ENCODE measurements at places on chromosomes 7 and 10. TPM values are rescaled to one million over a fixed set of nuclear protein-coding genes. Genes with fewer than 3 reads are reported as not detected.
A peak's percentile ranks its signal among the peaks of the same experiment; 100 is the strongest.

GRCh38 chr10:49441488-49442476 lies 45.9 kb upstream of the DRGX start:
- peaks cover 12% of the 10 kb centered on the region for H3K27me3 ChIP-seq
- H3K27ac ChIP-seq: no peak overlapping the region
- peak overlapping the region; percentile 58 for H3K4me3 ChIP-seq
- peaks cover 8% of the 10 kb centered on the region for H3K36me3 ChIP-seq
- peaks cover 13% of the 10 kb centered on the region for H3K4me1 ChIP-seq
- peak; percentile 24 for DNase-seq

- H3K27ac ChIP-seq: peak overlapping the region; percentile 88
- H3K36me3 ChIP-seq: peaks cover 50% of the 10 kb centered on the region
- H3K27me3 ChIP-seq: no peaks in the 10 kb centered on the region
- no peak for DNase-seq
- peaks cover 48% of the 10 kb centered on the region for H3K4me1 ChIP-seq
Observed at GRCh38 chr7:32500922-32501341, 5.6 kb downstream of the AVL9 start.

DNA sequence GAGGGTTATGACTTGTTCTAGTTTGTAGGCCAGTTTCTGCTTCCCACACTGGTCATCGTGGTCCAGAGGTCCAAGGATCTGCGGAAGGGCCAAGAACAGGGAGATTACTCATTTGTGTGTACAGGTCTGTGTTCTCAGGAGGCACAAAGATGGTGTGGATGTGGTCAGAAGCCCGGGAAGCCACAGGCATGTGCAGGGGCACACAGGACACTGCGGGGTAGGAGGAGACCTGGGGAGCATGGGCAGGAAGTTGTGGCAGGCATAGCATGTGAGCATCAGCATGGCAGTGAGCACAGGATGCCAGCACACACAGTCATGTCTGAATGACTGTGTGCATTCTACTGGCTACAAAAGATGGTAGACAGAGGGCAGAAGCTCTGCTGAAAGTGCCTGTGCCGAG lies 445.8 kb downstream of the PLXNA4 start:
- H3K36me3 ChIP-seq: no peaks in the 10 kb centered on the region
- H3K4me1 ChIP-seq: no peaks in the 10 kb centered on the region
- H3K27ac ChIP-seq: no peak overlapping the region
- no peaks in the 10 kb centered on the region for H3K27me3 ChIP-seq

KCNIP2 gene
- 1.1 TPM for total RNA-seq

CYP2C19 gene
- total RNA-seq: not detected

LIPJ gene
- not detected for total RNA-seq

- H3K4me1 ChIP-seq: no peaks in the 10 kb centered on the region
- H3K4me3 ChIP-seq: no peak overlapping the region
- peaks cover 4% of the 10 kb centered on the region for H3K27me3 ChIP-seq
- no peak for DNase-seq
- no peaks in the 10 kb centered on the region for H3K36me3 ChIP-seq
Observed at GRCh38 chr10:18351421-18351820, 211.2 kb downstream of the CACNB2 start.

FAM25C gene
- total RNA-seq: not detected

- no peaks in the 10 kb centered on the region for H3K4me1 ChIP-seq
- no peaks in the 10 kb centered on the region for H3K36me3 ChIP-seq
- H3K27me3 ChIP-seq: no peaks in the 10 kb centered on the region
- no peak overlapping the region for H3K27ac ChIP-seq
Observed at GRCh38 chr10:130802301-130802700, 509.2 kb downstream of the TCERG1L start.

- DNase-seq: no peak
Observed at GRCh38 chr10:98168766-98169165, 34.3 kb downstream of the R3HCC1L start.

- DNase-seq: no peak
- H3K27ac ChIP-seq: no peak overlapping the region
- no peaks in the 10 kb centered on the region for H3K27me3 ChIP-seq
- no peak overlapping the region for H3K4me3 ChIP-seq
- no peaks in the 10 kb centered on the region for H3K4me1 ChIP-seq
Observed at GRCh38 chr7:147249956-147250355, 1133.4 kb downstream of the CNTNAP2 start.

DNA sequence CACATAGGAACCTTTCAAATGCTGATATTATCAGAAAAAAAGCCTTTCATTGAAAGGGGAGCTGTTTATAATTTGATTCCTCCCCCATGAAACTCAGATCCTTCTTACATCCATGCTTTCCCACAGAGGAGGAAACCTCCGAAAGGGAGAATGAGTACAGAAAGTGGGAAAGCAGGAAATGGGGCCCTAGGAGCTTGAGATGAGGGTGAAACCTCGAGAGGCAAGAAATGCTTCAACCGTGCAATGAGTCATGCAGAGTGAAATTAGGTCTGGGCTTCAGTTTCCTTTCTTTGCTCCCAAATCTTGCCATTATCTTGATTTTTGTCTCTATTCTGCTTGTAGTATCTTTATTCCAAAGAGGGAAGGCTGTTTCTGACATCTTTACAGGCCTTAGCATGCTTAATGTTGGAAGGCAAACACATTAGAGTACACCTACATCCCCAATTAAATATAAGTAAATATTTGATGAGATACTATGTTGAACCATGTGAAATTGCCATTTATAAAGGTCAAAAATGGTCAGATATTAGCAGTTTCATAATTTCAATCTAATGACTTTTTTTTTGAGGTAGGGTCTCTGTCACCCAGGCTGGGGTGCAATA lies 79.1 kb downstream of the NAMPT start:
- no peak overlapping the region for H3K4me3 ChIP-seq
- no peak for DNase-seq
- peaks cover 31% of the 10 kb centered on the region for H3K27me3 ChIP-seq
- H3K27ac ChIP-seq: no peak overlapping the region
- H3K4me1 ChIP-seq: peaks cover 4% of the 10 kb centered on the region

DNA sequence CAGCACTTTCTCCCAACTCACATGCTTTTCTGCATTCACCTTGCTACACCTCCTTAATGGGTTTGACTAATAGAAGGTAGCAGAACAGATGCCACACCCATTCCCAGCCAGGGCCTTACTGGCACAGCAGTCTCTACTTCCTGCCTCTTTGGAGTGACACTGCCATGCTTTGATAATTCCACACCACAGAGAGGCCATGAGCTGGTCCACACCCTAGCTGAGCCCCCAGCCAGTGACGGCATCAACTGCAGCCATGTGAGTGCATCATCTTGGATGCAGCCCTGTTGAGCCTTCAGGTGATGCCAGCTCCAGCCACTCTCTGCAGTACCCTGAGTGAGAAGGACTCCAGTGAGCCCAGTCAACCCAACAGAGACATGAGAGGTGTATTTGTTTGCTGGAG lies 27.5 kb upstream of the EZH2 start:
- H3K4me1 ChIP-seq: peaks cover 65% of the 10 kb centered on the region
- peak overlapping the region; percentile 99 for H3K27ac ChIP-seq
- peak overlapping the region; percentile 5 for H3K4me3 ChIP-seq
- H3K36me3 ChIP-seq: peaks cover 4% of the 10 kb centered on the region
- H3K27me3 ChIP-seq: no peaks in the 10 kb centered on the region

GRCh38 chr7:43164757-43165156 lies 52.3 kb downstream of the HECW1 start:
- no peaks in the 10 kb centered on the region for H3K36me3 ChIP-seq
- H3K27ac ChIP-seq: no peak overlapping the region
- peaks cover 2% of the 10 kb centered on the region for H3K4me1 ChIP-seq
- peaks cover 10% of the 10 kb centered on the region for H3K27me3 ChIP-seq
- no peak for DNase-seq

PON2 gene
- 4.5 TPM for total RNA-seq

- H3K36me3 ChIP-seq: no peaks in the 10 kb centered on the region
- H3K4me3 ChIP-seq: no peak overlapping the region
- peak; percentile 83 for DNase-seq
- H3K27ac ChIP-seq: no peak overlapping the region
Observed at GRCh38 chr10:101141616-101142532, 10.8 kb downstream of the TLX1 start.

DNA sequence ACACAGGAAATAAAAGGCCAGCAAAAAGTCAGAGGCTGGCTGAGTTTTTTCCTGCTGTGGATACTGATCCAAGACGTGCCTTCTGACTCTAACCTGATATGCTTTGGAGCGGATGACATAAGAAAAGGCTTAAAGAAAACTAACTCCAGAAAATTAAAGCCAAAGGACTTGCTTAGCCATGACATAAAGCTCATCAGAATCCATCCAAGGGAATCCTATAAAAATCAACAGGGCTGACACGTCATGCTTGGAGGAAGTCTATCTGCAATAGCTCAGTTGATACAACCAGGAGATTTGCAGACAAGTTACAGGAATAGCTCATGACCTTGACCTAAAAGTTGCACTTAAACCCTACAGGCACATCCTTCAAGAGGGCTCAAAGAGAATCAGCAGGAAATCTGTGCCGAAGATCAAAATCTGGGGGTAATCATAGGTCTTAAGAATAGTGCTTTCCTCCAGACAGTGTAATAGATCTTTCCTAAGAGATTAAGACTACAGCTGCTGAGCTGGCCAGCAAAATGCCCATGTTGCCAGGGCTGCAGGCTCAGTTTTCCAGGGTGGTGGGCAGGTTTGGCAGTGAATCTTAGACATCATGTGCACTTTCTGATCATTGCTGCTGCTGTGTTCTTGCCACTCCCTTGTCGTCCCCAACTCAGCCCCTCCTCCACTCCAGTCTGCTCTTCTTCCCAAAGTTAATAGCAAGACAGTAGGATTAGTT lies 111.5 kb upstream of the SVIL start:
- H3K4me1 ChIP-seq: no peaks in the 10 kb centered on the region
- no peaks in the 10 kb centered on the region for H3K36me3 ChIP-seq
- H3K27me3 ChIP-seq: no peaks in the 10 kb centered on the region
- H3K27ac ChIP-seq: no peak overlapping the region

DNA sequence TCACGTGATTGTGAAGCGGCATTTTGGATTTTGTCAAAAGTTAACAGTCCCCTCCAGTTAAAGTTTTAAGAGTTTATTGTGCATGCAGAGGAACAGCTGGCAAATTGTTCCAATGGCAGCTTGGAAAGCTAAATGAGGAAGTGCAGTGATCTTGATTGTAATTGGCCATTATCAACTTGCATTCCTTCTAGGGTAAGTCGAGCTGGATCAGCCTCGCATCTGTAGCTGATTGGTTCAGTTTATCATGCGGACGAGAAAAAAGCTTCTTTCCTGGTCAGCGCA lies 566 bp downstream of the ZNF789 start:
- H3K4me3 ChIP-seq: peak overlapping the region; percentile 99
- H3K36me3 ChIP-seq: peaks cover 16% of the 10 kb centered on the region
- peaks cover 27% of the 10 kb centered on the region for H3K4me1 ChIP-seq
- no peak for DNase-seq
- H3K27ac ChIP-seq: peak overlapping the region; percentile 95
- no peaks in the 10 kb centered on the region for H3K27me3 ChIP-seq

- H3K4me1 ChIP-seq: no peaks in the 10 kb centered on the region
- no peak for DNase-seq
- H3K36me3 ChIP-seq: no peaks in the 10 kb centered on the region
- H3K4me3 ChIP-seq: no peak overlapping the region
- no peak overlapping the region for H3K27ac ChIP-seq
- no peaks in the 10 kb centered on the region for H3K27me3 ChIP-seq
Observed at GRCh38 chr10:115936926-115937767, 335.9 kb downstream of the GFRA1 start.

- no peaks in the 10 kb centered on the region for H3K36me3 ChIP-seq
- peaks cover 5% of the 10 kb centered on the region for H3K4me1 ChIP-seq
- H3K27me3 ChIP-seq: peaks cover 3% of the 10 kb centered on the region
- no peak overlapping the region for H3K4me3 ChIP-seq
- H3K27ac ChIP-seq: no peak overlapping the region
Observed at GRCh38 chr7:86963599-86964230, 95.7 kb downstream of the ELAPOR2 start.

FLNC gene
- 0.23 TPM for total RNA-seq

PON3 gene
- not detected for total RNA-seq

- no peaks in the 10 kb centered on the region for H3K27me3 ChIP-seq
- H3K36me3 ChIP-seq: no peaks in the 10 kb centered on the region
- no peak overlapping the region for H3K4me3 ChIP-seq
- no peaks in the 10 kb centered on the region for H3K4me1 ChIP-seq
Observed at GRCh38 chr7:17677408-17677807, 262.9 kb downstream of the SNX13 start.

GRCh38 chr10:60566096-60566495 lies 176.4 kb upstream of the ANK3 start:
- no peak overlapping the region for H3K27ac ChIP-seq
- no peaks in the 10 kb centered on the region for H3K36me3 ChIP-seq
- H3K4me1 ChIP-seq: no peaks in the 10 kb centered on the region
- no peak overlapping the region for H3K4me3 ChIP-seq
- peaks cover 14% of the 10 kb centered on the region for H3K27me3 ChIP-seq

GRCh38 chr7:112145206-112145605 lies 61.0 kb downstream of the DOCK4 start:
- H3K4me3 ChIP-seq: no peak overlapping the region
- H3K36me3 ChIP-seq: no peaks in the 10 kb centered on the region
- DNase-seq: no peak
- H3K4me1 ChIP-seq: no peaks in the 10 kb centered on the region

GRCh38 chr7:47143339-47143738 lies 438.6 kb downstream of the TNS3 start:
- H3K36me3 ChIP-seq: no peaks in the 10 kb centered on the region
- H3K4me1 ChIP-seq: no peaks in the 10 kb centered on the region
- no peak for DNase-seq
- H3K27me3 ChIP-seq: peaks cover 8% of the 10 kb centered on the region
- no peak overlapping the region for H3K4me3 ChIP-seq

CLDN4 gene
- 0.33 TPM for total RNA-seq

KLLN gene
- 0.58 TPM for total RNA-seq

- peaks cover 27% of the 10 kb centered on the region for H3K27me3 ChIP-seq
- DNase-seq: no peak
- no peak overlapping the region for H3K4me3 ChIP-seq
- H3K27ac ChIP-seq: no peak overlapping the region
Observed at GRCh38 chr10:122674781-122675180, 24.9 kb downstream of the C10orf120 start.

DNA sequence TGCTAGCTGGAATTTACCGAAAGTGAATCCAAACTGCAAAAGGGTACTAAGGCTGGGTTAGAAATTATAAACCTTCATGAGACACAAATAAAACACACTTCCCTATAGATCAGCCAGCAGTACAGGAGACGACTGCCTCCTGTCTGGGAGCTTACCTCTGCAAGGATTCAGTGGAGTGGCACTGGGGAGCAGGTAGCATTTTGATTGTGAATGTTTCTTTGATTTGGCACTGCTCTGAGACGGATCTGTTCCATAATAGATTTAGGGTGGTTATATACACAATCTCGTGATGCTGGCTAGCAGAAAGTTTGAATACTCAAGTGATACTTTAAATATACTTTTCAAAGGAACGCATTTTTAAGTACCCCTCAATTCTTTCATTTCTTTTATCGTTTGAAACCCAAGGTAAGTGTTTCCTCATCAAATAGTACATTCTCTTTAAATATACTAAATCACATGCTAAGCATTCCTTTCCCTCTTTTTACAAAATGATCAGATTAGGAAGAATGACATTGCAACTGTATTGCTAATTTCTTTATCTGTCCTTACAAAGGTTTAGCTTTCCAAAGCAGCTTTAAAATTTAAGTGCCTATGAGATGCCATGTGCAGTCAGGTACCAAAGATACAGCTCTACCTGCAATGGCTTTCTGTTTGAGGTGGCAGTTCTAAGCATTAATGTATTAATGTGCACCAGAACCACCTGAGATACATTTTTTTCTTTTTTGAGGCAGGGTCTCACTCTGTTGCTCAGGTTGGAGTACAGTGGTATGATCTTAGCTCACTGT lies 20.6 kb upstream of the CHCHD3 start:
- no peaks in the 10 kb centered on the region for H3K36me3 ChIP-seq
- no peak overlapping the region for H3K27ac ChIP-seq
- DNase-seq: no peak
- H3K27me3 ChIP-seq: peaks cover under 1% of the 10 kb centered on the region

All from activated naive CD8-positive, alpha-beta T cell treated with anti-CD3 and anti-CD28 coated beads for 36 hours (primary cell).